CD4-positive, alpha-beta T cell treated with Interleukin-4 for 1 hour (primary cell): ENCODE measurements at places on chromosomes 6 and 20.

GRCh38 chr6:6588924-6589709 is 597 bp downstream of the LY86 start:
- DNase-seq = no peak

- no peak for DNase-seq
Measured at GRCh38 chr20:18748987-18749386, 64.6 kb upstream of the SCP2D1 start.

- no peak for DNase-seq
Measured at GRCh38 chr6:3542032-3542640, 85.3 kb upstream of the SLC22A23 start.

DNA sequence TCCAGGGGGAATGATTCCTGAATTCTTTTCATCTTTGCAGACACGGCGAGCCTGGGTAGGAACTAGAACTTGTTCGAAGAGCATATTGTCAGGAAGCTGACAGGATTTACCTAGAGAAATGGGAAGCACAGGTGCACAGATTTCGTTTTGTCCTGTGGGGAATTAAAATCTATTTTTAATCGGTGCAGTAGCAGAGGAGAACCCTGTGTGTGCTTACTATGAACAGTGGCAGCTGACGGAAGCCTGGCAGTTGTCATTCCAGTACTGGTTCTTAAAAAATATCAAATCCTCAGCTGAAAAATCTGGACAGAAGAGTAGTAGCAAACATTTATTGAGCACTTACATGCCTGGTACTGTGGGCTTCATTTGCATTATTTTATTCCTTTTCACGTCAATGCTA is 609.0 kb downstream of the QKI start:
- no peak for DNase-seq

DNA sequence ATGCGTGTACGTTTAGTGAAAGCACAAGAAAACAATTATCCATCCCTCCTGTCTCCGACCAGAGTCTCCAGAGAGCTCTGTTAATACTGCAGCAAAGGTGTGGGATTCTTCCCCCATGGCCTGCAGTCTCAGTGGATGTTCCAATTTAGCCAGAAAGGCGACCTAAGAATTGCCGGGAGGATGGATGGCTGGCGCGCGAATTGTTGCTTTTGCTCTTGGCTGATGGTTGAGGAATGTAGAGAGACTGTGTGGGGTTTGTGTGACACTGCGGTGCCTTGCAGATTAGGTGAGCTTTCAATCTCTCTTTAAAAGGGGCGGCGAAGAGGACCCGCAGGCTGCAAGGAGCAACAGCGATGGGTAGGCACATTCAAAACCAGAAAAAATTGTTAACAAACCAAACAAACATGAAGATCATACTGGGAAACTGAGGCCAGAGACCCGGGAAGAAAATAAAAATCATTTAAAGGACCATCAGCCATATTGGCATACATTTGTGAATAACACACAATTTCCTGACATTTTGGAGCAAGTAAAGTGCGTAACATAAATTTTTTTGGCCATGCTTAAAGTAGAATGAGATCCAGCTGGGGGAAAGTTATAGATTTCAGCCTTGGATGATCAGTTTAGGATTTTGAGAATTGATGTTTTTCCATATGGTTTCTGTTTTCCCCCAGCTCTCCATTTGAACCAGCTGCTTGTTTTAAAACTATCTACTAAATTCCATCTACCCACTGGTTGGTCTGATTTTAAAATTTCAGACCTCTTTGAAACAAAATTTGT is 46.3 kb downstream of the GNAS start:
- DNase-seq = peak; percentile 11

DNA sequence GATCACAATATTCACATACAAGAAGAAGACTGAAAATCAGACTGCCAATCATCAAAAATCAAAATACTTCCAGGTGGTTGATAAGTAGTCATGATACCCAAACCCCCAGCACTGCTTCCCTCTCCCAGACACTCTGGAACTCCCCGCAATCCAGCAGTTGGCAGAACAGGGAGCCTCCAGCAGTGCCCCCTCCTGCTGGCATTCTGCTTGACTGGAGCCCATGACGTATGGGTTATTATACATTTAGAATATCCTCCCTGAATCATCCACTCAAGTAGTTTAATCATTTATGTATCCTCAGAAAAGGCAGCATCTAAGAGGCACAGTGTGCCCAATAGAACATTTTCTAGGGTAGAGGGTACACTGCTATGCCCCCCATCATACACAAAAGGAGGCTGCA is 9.3 kb upstream of the OGFRL1 start:
- no peak for DNase-seq

DNA sequence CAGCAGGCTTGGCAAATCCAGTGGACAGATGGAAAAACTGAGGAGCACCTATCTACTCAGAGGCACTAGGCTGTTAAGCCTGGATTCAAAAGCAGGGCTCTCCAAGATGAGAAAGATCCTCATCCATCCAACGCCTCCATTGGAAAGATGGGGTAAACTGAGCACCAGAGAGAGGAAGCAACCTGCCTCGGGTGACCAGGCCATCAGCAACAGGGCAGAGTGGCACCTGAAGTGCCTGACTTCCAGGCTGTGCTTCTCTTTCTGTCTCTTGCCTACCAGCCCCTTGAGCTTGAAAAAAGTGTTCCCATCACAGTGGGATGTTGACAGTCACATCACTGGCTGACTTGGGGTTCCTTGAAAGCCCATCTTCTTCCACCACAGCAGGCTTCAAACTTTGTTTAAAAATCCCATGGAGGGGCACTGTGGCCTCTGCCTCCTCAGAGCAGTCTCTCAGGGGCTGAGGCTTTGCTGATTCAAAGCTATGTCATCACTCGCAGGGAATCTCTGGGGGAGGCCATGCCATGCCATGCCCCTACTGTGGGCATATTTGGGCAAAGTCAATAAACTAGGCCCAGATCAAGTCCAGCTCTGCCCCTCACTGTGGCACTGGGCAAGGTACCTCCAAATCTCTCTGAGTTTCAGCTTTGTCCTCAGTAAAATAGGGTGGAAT is 44.8 kb upstream of the TGM2 start:
- DNase-seq = no peak

GRCh38 chr6:144346719-144347447 is 61.7 kb downstream of the UTRN start:
- no peak for DNase-seq

GRCh38 chr6:140345935-140346334 is 971.5 kb upstream of the CITED2 start:
- DNase-seq = no peak

GRCh38 chr6:157017861-157018260 is 240.7 kb downstream of the ARID1B start:
- no peak for DNase-seq

- no peak for DNase-seq
Measured at GRCh38 chr20:36210436-36211021, 25.7 kb upstream of the AAR2 start.

DNA sequence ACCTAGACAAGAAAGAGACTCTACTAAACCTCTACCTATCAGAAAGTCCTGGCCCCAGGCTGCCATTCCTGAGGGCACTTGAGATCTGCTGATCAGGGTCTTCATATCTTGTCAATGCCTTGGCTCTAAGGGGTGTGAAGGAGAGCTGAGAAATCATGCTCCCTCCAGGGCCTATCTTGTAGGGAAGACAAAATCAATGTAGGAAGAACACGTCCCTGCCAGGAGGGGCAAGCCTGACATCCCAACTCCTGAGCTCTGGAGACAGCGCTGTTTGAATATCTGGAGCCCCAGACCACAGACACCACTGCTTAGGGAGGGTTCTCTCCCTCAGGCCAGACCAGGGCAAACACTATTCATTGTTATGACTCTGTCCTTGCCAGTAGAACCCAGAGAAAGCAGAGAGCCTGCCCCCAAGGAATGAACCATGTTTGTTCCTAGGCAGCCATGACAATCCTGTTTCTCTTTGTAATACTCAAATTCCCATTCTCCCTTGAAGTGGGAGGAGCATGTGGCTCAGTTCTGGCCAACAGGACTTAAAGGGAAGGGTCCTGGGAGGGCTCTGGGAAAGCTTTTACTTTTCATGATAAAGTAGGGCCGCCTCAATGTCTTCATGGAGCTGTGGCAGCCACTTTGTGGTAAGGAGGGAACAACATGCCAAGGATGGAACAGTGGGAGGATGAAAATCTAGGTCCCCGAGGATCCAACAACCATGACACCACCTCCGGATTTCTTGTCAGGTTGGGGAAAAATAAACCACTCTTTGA is 1.8 kb upstream of the FASTKD5 start:
- no peak for DNase-seq

DNA sequence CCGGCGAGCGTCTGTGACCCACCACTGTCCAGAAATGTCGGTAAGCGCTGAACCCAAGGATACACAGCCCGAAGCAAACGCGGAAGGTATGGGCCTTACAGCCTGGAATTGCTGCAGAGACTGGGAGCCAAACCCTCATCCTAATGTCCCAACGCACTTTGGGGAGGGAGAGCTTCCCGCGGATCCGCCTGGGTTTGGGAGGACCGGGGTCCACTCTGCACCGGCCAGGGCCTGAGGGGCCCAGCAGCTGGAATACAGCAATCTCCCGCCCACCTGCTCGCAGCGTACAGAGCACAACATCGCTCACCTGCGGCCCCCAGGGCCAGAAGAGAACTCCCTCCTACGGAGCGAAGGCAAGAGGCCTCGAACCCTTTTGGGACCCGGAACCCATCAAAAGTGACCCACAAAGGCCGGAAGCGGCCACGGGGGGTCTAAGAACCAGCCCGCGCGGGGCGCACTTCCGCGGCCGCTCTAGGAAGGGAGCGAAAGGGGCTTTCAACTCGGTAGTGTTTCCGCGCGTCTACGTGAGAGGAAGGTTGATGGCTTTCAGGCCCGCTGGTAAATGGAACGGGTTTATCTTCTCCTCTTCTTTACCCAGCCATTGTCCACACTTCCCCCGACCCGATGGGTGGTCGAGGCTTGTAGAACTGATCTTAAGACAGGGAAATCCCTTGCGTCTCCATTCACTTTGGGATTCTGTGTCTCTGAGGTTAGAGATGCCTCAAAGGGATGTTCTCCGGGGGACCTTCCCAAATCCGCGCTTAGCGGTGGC is at the start of gene ZSCAN12:
Gene ZSCAN12, minus strand, starts transcription at position 398 of the 772 bp plus-strand sequence. CDS start 1,342 bp downstream, outside the sequence.
- peak; percentile 88 for DNase-seq

DNA sequence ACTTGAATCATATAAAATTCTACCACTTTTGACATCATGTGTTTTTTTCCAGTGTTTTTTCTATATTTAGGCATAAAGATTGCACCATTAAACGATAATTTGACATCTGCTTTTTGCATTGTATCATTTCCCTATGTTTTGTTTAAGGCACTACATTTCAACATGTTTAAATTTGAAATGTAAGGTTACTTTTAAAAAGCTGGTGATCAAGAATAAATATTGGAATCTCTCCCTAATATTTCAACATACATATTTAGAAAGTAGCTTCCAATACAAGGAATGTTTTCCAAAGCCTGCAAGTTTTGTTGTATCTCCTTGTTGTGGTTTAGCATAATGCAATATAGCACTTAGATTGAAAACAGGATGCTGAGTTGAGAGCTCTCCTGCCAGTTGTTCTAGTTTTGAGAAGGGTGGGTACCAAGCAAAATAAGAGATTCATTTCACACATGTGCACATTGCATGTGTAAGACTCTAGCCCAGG is 76.5 kb downstream of the SYNJ2 start:
- DNase-seq = no peak

DNA sequence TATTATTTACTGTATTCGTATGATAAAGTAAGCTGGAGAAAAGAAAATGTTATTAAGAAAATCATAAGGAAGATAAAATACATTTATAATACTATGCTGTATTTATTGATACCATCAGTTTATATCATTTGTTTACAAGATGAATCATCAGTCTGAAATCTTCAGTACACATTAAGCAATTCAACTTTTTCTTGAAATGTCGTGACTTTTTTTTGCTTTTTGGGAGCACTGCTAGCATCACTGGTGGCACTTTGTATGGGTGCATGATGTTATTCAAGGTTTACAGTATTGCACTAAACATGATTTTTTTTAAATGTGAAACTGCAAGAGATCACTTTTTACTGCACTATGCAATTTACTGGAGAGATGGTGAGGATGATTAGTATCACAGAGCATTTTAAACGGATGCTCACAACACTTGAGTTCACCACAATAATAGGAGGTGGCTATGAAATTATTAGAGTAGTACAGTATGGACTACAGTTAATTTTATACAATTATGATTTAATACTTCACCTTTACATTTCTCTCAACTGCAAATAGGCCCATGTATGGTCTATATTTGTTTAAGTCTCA is 85.9 kb downstream of the SNAP25 start:
- no peak for DNase-seq

GRCh38 chr20:32445539-32446273 is 87.6 kb downstream of the ASXL1 start:
- DNase-seq = no peak

DNA sequence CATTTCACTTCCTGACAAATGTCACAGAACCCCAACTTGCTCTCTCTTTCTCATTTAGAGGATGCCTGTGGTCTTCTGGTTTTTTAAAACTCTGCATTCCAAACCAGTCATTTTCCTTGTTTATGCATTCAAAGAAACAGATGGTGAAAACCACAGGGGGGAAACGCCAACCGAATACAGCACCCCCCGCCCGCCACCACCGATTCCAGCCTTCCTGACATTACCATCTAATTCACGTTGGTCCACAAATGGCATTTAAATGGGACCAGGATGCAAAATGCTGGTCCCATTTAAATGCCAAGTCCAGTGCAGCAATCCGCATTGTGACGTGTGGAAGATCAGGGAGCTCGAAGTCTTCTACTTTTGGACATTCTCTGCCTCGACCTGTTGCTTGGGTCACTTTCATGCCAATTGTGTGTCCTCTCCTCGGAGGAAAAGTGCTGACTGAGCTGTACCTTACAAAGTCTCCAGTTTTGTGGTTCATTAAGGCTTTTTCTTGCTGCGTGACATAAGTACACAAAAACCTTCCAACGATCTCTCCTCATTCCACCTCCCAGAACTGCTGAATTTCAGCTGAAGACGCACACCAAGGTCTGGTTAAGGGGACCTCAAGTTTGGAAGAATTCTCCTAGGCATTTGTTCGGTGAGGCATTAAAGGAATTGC is 35.8 kb downstream of the NEDD9 start:
- DNase-seq = no peak

DNA sequence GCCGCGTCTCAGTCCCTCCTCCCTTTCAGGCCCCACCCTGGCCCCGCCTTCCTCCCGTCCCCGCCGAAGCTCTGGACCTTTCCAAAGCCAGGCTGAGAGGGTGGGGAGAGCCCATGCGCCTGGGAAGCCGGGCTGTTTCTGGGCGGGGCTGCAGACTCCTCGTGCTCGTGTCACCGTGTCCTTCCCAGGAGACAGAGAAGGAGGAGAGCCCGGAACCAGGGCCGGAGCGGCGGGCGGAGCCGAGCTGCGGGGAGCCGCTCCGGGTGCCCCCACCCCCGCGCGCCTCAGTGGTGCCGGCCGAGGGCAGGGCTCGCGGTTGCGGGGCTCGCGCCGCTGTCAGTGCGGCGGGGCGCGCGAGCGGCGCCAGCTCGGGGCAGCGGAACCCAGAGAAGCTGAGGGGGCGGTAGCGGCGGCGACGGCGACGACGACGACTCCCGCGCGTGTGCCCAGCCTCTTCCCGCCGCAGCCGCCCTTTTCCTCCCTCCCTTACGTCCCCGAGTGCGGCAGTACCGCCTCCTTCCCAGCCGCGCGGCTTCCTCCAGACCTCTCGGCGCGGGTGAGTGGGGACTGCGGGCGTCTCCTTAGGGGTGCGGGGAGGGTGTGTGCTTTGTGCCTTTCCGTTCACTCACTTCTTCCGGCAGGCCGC is at the start of gene RALY:
Gene RALY, plus strand, starts transcription at position 336 of the 646 bp plus-strand sequence. CDS start 78,164 bp downstream, outside the sequence.
- peak; percentile 95 for DNase-seq

- no peak for DNase-seq
Measured at GRCh38 chr6:99645986-99646385, 39.4 kb downstream of the PRDM13 start.

- DNase-seq = no peak
Measured at GRCh38 chr6:14925699-14926026, 320.2 kb upstream of the JARID2 start.

GRCh38 chr20:16457514-16457913 is 115.7 kb downstream of the KIF16B start:
- DNase-seq = no peak

- no peak for DNase-seq
Measured at GRCh38 chr6:15577550-15578171, 85.2 kb downstream of the DTNBP1 start.
